ENCODE measurements at places on chromosomes 3 and 15.

DNA sequence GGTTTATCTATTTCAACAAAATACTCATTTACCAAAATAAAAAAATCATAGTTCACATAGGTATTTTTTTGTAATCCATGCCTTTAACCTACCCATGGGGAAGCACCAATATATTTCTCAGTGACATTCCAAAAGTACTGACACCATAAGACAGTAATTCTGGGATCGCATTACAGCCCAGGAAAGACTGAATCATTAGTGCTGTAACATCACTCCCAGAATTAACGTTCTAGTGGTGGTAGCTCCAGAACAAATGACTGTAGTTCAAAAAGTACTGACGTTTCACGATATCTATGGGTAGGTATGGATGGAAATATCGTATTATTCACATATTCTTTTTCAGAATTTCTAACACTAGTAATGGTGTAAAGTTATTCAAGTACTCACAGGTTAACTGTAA, 54.3 kb upstream of the NEK10 start:
- no peak for DNase-seq

GRCh38 chr3:148450819-148451218, 246.9 kb upstream of the AGTR1 start:
- no peak for DNase-seq

GRCh38 chr3:159982442-159982974, 6.1 kb upstream of the IL12A start:
- no peak for DNase-seq

DNA sequence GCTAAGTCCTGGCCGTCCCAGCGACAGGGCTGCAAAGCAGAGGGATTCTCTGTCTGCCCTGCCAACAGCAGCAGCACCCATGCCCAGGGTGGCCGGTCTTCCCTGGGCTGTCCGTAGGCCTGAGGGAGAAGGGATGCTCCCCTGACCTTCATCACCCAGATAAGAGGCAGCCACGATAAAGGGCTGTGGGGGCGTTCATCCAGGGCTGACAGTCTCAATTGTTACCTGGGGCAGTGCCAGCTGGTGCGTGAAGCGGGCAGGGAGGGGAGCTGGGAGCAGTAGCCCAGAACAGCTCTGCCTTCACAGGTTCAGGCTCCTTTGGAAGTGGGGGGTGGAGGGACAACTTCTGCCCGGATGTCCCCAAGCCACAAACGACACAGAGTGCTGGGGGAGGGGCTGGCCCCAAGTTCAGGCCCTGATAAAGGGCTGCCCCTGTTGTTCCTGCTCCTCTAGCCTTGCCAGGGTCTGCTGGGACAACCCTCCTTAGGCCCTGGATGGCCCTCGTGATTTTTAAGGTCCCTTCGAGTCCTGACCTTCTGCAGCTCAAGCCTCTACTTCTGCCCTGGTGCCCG, 94.7 kb downstream of the RAB11A start:
- DNase-seq: no peak

- DNase-seq: no peak
Observed at GRCh38 chr3:192332386-192333291, 394.7 kb downstream of the FGF12 start.

- DNase-seq: no peak
Observed at GRCh38 chr15:41031232-41032078, 78.2 kb downstream of the CHAC1 start.

DNA sequence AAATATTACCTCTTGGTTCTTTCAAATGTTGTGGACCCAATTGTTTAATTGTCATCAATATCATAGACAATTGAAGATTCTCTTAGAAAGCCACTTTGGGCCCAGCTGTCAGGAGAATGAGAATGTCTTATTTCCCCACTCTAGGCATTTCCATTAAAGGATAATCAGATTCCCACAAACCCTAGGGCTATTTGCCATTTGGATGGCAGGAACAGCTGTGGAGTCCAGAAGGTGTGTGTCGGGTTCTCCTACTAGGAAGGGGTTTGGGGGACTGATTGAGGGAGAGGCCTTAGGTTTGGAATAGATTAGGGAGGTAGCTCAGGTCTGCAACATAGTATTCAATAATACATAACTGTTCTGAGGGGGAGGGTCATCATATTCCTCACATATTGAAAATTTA, 35.2 kb upstream of the PLSCR5 start:
- DNase-seq: no peak

DNA sequence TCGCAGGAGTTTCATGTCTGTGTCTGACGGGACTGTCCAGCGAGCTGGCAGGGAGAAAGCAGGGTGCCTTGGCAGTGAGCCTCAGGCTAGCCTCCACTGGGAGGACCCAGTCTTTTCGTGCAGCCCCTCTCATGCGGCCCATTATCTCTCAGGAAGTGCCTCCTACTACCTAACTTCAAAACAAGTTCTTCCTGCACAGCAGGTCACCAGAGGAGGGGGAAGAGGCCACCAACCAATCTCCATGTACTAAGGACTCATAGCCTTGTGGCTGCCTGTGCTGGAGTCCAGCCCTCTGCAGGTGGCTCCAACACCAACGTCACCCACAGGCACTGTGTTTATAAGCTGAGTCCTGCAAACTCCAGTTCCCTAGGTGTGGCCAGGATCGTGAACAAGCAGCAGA, 4.8 kb downstream of the VIPR1 start:
- DNase-seq: no peak

DNA sequence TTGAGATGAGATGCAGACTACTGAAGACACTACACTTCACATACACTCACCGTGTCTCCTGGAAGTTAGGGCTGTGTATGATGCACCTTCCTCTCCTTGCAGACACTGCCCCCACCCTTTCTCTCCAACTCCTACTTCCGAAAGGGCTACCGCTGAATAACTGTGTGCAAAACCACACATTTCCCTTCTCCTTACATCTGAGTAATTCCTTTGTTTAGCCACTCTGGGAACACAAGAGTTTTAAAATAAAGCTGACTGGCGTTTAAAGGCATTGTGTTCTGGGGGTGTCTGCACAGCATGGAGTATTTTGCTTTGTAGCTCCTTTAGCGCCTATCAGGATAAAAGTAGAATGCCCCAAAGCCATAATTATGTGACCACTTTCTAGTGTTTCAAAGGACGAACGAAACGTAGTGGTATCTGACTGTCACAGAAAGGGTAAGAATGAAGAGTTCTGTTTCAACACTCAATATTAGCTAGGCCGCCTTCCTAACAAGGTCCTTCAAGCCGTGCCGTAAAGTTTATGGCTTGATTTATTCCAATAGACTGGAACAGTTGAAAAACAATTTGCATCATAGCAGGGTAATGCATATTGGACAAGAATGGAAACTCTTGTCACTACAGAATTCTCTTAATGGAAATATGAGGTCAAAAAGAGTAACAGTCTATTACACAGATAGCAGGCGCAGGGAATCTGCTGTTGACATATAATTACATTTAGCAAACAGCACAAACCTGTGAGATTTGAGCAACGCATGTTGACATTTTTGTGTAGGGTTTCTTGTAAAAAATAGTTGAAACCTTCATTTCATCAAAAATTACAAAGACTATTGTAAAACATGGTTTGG, 619.9 kb downstream of the FOXP1 start:
- no peak for DNase-seq

DNA sequence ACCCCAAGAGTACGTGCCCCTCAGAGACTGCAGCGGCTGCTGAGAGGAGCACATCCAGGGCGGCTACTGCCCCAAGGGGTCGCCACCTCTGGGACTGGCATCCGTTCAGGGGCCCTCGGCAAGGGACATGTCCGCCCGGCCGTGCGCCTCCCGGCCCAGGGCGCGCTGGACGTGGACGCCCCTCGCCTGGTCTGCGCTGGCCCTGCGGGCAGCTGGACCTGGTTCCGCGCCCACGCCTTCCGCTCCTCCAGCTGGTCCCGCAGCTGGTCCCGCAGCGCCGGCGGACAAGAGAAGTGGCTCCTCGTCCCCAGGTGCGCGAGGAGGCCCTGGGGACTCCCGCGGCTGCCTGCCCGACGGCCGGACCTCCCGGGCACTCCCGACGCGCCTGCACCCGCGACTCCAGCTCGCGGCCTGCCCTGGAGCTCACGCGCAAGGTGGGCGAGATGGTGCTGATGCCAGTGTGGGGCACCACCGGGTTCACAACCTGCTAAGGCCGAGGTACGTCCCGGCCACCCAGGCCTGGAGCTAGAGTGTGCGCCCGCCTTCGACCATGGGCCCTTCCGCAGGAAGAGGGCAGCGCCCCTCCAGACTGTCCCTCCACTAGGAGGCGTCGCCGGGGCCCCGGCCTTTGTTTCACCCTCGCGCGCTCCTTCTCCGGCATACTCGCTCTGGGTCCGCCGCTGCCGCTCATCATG, 14.4 kb upstream of the GP9 start:
- no peak for DNase-seq

DNA sequence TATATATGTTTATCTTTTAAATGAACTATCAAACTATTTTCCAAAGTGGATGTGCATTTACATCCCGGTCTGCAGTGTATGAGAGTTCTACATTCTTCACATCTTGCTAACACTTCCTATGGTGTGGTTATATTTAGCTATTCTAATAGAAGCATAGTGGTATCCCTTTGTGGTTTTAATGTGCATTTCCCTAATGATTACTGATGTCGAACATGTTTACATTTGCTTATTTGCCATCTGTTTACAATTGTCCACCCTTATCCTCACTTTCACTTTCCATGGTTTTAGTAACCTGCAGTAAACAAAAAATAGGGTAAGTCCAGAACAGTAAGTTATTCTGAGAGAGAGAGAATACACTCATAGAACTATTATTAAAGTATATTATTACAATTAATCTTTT, 360.5 kb upstream of the NAALADL2 start:
- no peak for DNase-seq

DNA sequence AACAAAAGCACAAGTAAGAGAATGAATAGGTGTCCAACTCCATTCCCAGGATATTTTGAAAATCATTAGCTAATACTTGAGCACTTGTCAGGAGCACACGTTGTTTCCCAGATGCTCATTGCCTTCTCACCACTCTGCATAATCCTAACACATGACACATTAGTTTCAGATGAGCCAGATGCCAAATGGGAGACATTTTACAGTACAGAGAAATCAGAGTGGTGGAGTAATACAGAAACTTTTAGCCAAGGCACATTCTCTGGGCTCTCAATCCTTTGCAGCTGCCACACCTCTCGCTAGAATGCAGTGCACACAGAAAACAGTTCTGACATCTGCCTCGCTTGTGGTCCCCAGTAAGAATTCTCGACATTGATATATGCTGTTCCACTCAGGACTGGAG, 76.6 kb downstream of the P3H2 start:
- DNase-seq: no peak

- DNase-seq: no peak
Observed at GRCh38 chr15:39907216-39907615, 12.8 kb downstream of the GPR176 start.

DNA sequence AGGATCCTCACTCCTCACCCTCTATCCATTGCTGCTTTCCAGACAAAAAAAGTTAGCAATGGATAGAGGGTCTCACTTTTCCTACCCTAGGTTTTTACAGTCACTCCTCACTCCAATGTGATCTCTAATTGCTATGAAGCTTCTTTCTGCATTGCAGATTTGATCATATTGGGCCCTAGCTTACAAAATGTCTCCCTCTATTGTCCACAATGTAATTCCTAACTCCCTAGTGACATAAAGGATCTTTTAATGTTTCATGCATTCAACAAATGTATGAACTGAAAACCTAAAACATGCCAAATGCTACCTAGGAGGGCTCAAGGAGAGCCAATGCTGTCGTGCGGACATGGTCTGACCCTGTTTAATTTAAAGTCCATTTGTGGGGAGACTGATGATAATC, 234.8 kb downstream of the CADM2 start:
- DNase-seq: no peak

All from Ammon's horn (tissue), 1 donor.